ENCODE measurements at places on chromosomes 2 and 18. TPM values are rescaled to one million over a fixed set of nuclear protein-coding genes. Genes with fewer than 3 reads are reported as not detected.

DUSP28 gene
- 6.6 TPM for total RNA-seq

RFX8 gene
- 1.5 TPM for total RNA-seq

SLC5A7 gene
- total RNA-seq: 1.1 TPM

SELENOI gene
- 34.3 TPM for total RNA-seq

Measured in camera-type eye (tissue), 1 donor.